RCC 7860 (cell line): ENCODE measurements at places on chromosomes 1 and 21.

DNA sequence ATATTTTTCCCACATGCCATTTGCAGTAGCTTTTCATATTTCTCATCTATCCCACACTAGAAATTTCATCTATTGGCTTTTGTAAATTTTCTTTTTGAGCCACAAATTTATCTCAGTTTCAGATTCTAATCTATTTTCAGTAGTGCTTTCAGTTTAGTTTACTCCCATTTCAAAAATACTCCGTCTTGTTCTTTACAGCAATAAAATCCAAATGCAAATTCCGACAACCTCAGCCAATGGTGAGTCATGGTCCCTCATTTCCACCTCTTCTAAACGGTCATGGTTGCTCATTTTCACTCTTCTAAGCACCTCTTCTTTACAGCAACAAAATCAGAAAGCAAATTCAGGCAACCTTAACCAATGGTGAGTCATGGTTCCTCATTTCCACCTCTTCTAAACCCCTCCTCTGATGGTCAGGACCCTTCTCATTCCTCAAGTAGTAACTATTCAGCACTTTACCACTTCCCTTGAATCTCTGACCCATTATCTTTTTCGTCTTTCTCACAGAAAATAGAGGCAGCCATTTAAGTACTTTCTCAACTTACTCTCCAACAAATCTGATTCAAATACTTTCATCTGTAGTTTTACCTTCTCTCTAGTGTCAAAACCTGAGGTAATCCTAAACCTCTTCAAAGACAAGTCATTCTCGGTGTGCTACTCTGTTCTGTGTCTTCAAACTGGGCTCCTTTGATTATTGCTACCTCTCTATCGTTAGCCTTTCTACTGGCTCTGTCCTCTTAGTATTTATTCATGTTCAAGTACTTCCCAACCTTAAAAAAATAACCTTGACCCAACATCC lies 34.4 kb downstream of the C21orf91 start:
- DNase-seq, result no peak

GRCh38 chr1:230639714-230640209 lies 2.5 kb upstream of the COG2 start:
- DNase-seq, result no peak

DNA sequence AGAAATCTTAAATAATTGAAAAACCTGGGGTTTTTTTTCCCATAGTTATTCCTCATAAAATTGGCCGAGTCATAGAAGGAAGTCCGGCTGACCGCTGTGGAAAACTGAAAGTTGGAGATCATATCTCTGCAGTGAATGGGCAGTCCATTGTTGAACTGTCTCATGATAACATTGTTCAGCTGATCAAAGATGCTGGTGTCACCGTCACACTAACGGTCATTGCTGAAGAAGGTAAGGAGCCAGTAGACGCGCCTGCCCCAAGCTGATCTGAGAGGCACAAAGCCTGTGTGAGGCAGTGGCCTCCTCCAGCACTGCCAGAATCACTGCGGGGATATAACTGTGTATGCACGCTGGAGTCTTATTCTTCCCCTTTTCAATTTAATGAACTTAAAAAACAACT lies 100.3 kb downstream of the PHTF1 start:
- no peak for DNase-seq

GRCh38 chr1:84833194-84833593 lies 59.8 kb downstream of the LPAR3 start:
- DNase-seq, result no peak

DNA sequence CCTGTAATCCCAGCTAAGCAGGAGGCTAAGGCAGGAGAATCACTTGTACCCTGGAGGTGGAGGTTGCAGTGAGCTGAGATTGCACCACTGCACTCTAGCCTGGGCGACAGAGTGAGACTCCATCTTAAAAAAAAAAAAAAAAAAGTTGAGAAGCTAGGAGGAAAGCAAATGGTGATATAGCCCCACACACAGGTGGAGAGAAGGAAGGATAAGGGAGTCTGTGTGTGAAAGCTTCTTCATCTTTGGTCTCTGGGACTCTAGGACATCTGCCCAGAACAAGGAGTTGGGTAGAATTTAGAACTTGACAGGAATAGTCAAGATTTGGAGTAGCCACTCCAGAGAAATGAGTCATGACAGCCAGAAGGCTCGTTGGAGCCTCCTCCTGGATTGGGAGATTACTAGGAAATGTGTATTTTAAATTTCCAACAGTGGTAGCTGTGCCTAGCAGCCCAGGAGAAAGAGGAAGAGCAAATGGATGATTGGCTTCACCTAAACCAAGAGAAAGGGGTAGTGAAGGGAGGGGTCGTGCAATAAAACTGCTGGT lies 19.9 kb downstream of the NPL start:
- DNase-seq, result no peak

GRCh38 chr1:182383037-182383661 lies 8.4 kb downstream of the GLUL start:
- DNase-seq, result no peak

GRCh38 chr1:31814041-31814511 lies 1.7 kb downstream of the SPOCD1 start:
- DNase-seq, result no peak

GRCh38 chr1:231527586-231528171 lies 790 bp upstream of the TSNAX start:
- no peak for DNase-seq

- DNase-seq, result no peak
Measured at GRCh38 chr1:69363236-69363635, 204.5 kb upstream of the LRRC7 start.

DNA sequence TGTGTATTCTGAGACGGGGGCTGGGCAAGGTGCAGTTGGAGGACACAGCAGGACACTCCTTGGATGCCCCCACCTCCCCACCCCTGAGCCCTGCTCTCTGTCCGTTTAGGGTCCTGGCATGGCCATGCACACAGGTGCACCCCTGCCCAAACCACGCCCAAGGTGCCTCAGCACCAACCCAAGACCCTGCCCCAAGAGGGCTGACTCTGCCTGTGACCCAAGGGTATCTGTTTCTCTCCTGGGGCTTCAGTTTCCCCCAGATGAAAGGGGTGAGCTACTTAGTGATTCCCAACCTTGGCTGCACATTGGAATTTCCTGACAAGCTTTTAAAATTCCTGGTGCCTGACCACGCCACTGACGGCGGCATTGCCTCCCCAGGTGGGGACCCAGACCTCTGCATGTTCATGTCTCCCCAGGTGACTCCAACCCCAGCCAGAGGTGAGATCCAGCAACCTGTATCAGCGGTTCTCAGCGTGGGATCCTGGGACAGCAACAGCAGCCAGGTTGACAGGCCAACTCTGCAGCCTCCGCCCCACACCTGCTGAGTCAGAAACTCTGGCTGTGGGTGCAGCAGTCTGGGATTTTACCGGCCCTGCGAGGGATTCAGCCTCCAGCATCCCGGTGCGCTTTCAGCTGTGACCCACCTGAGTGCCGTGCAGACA lies 483.4 kb downstream of the NPHP4 start:
- DNase-seq, result no peak

- no peak for DNase-seq
Measured at GRCh38 chr1:180969434-180969833, 53.2 kb downstream of the STX6 start.

GRCh38 chr1:53631622-53632310 lies 107.2 kb downstream of the GLIS1 start:
- DNase-seq, result no peak

DNA sequence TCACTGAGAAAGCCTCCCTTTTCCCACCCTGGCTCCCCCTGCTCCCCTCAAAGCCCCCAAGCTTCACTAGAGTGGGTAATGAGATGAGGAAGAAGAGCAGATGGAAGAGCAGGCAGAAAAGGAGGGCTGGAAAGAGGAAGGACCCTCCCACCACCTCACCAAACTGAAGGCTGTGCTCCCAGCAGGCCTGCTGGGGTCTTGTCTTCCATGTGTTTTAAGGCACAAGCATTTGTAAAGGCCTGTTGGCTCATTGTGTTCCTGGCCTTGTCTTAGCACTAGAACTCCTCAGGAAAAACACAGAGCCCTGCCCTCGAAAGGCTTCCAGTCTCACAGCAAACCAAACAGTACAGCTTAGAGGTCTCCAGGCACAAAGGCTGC lies 51.5 kb downstream of the TOMM20 start:
- DNase-seq, result no peak

- no peak for DNase-seq
Measured at GRCh38 chr1:196976278-196976677, 1.1 kb upstream of the CFHR5 start.
